CD4-positive, alpha-beta T cell (primary cell): ENCODE measurements at places on chromosomes 7 and 10.

DNA sequence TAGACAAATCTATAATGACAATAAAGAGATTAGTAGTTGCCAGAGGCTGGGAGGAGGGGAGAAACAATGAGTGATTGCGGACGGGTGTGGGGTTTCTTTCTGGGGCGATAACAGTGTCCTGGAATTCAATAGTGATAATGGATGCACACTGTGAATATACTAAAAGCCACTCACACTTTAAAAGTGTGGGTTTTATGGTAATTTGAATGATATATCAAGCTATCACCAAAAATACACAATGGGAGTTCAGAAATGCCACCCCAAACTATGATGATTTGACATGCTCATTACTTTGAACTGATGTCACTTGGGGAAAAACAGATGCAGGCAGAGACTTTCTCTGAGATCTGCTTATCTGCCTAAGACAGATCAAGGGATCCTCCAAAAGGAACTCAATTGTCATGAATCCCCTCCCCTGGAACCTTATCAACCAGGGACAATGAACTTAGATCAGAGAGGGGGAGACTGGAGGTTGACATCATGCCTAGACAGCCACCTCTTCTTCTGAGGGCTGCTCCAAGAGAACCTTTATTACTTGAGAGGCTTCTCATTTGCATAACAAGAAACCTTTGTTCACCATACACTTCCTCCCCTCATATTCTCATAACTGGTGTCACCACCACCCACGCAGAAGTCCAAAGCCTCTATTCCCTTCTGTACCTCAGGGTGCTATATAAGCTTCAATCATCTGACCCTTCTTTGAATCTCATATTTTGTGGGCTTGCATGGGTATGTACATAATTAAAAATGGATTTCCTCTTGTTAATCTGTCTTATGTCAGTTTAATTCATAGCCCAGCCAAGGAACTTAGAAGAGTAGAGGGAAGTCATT, 14.8 kb upstream of the ZC3HAV1 start:
- no peaks in the 10 kb centered on the region for H3K27me3 ChIP-seq
- H3K4me3 ChIP-seq, result no peak overlapping the region
- no peak for DNase-seq
- peaks cover 25% of the 10 kb centered on the region for H3K4me1 ChIP-seq

DNA sequence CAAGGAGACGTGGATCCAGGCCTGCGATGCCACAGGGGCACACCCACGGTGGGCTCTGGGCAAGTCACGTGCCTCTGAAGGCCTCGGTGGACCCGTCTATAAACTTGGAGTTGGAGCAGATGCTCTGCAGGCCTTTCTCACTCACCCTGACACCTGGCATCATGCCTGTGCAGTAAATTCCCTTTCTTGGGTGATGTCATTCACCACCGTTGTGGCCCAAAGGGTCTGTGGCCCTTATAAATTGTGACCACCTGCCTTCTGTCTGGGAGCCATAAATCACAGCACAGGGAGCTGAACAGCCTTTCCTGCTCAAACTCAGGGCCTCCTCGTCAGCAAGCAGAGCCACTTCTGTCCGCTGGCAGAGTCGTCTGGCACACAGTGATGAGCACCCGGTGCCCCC, 52.2 kb downstream of the GPAM start:
- H3K4me3 ChIP-seq, result no peak overlapping the region
- no peak overlapping the region for H3K27ac ChIP-seq
- H3K27me3 ChIP-seq, result no peaks in the 10 kb centered on the region
- no peaks in the 10 kb centered on the region for H3K36me3 ChIP-seq

GRCh38 chr7:30078280-30078679, 50.1 kb downstream of the PLEKHA8 start:
- no peaks in the 10 kb centered on the region for H3K4me1 ChIP-seq
- DNase-seq, result no peak
- H3K27ac ChIP-seq, result no peak overlapping the region
- H3K4me3 ChIP-seq, result no peak overlapping the region
- peaks cover 10% of the 10 kb centered on the region for H3K36me3 ChIP-seq

GRCh38 chr7:27976531-27976930, 204.1 kb downstream of the JAZF1 start:
- peaks cover 14% of the 10 kb centered on the region for H3K4me1 ChIP-seq
- H3K27ac ChIP-seq, result no peak overlapping the region
- no peaks in the 10 kb centered on the region for H3K36me3 ChIP-seq
- H3K4me3 ChIP-seq, result no peak overlapping the region

- no peaks in the 10 kb centered on the region for H3K27me3 ChIP-seq
- H3K4me1 ChIP-seq, result no peaks in the 10 kb centered on the region
- no peaks in the 10 kb centered on the region for H3K36me3 ChIP-seq
- H3K27ac ChIP-seq, result no peak overlapping the region
- no peak for DNase-seq
These were observed 52.9 kb downstream of the CASD1 start for GRCh38 chr7:94562525-94562924.

- H3K4me1 ChIP-seq, result no peaks in the 10 kb centered on the region
- no peaks in the 10 kb centered on the region for H3K27me3 ChIP-seq
- no peaks in the 10 kb centered on the region for H3K36me3 ChIP-seq
These were observed 113.9 kb upstream of the IMMP2L start for GRCh38 chr7:111676167-111676566.

DNA sequence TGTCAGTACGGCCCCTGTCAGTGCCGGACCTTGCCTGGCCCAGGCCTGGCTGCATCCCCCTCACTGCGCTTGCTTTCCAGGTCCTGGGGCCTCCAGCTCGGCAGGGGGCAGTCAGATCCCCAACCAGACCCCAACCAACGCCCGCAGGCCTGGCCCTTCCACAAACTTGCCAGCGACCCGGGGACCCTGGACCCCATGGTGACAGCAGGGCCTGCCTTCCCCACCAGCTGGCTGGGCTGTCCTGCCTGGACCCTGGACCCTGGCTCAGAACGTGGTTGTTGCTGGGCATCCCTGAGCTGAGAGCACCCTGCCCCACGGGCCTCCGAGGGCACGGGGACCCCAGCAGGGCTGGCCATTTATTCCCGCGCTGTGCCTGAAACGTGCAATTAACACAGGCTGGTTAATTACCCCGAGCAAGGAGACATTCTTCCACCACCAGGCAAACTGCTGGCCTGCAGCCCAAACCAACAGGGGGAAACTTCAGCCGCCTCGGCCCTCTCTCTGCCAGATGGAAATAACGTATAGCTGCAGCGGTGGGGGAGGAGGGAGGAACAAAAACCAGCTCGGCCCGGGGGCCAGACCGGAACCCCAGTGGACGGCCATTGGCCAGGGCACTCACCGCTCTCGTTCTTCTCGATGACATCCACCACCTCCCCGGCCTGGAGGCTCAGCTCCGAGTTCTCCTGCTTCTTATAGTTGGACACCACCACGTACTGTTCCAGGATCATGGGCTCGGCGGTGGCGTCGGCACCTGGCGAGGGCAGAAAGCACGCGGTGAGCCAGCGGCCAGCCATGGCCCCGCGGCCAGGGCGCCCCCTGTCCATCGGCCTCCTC, 167.1 kb downstream of the NEURL1 start:
- H3K4me3 ChIP-seq, result peak overlapping the region; percentile 86
- no peaks in the 10 kb centered on the region for H3K27me3 ChIP-seq
- H3K27ac ChIP-seq, result peak overlapping the region; percentile 51

GRCh38 chr10:100998991-100999741, 442 bp upstream of the LZTS2 start:
- DNase-seq, result peak; percentile 69
- peak overlapping the region; percentile 97 for H3K4me3 ChIP-seq
- peaks cover 15% of the 10 kb centered on the region for H3K36me3 ChIP-seq
- peak overlapping the region; percentile 90 for H3K27ac ChIP-seq
- H3K4me1 ChIP-seq, result peaks cover 41% of the 10 kb centered on the region
- no peaks in the 10 kb centered on the region for H3K27me3 ChIP-seq

DNA sequence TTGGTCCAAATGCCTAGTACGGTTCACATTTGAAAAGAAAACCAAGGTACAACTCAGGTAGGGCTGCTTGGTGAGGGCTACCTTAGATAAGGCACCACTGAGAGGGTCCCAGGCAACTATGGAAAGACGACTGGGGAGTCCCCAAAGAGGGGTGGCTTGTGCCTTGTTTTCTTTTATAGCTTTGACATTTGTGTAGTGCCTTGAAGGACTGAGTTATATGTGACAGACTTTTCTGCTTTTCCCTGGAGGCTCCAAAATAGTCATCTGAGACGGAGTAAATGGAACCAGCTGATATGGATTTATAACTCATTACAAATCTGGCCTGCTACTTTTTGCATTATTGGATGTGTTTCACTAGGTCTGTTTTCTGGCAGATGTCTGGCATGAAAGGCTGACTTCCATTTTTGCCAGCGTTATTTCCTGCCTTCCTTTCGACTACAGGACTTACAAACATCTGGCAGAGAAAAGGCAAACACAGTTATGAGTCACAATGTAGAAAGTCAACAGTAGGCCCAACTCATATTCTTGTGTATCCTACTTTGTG, 88.2 kb upstream of the IMMP2L start:
- H3K4me3 ChIP-seq, result no peak overlapping the region
- no peaks in the 10 kb centered on the region for H3K4me1 ChIP-seq
- H3K36me3 ChIP-seq, result no peaks in the 10 kb centered on the region
- no peak for DNase-seq

DNA sequence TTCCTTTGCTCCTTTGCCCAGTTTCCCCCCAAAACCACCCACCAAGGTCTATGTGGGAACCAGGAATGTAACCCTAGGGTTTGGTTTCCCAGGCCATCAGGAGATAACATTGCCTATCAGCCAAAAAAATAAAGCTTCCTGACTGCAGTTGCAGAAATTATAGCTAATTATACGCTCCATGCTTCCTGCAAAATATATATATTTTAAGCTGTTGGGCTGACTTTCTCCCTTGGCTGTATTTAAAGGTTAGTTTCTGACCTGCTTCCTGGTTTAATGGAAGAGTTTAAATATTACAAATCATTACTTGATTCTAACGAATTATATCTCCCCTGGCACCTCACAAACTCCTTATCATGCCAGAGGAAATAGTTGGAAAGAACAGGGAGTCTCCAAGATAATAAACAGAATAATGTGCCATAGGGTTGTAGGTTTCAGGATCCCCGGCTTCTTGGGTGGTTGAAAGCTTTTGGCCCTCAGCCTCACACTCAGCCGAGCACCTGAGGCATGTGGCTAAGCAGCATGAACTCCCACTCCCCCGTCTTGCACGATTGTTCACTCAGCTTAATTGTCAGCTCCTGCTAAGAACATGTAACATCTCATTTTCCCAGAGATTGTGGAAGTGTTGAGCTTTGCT, 79.9 kb downstream of the FZD1 start:
- no peaks in the 10 kb centered on the region for H3K36me3 ChIP-seq
- H3K27ac ChIP-seq, result no peak overlapping the region
- no peak overlapping the region for H3K4me3 ChIP-seq
- no peaks in the 10 kb centered on the region for H3K4me1 ChIP-seq
- no peaks in the 10 kb centered on the region for H3K27me3 ChIP-seq

GRCh38 chr10:3933733-3934132, 148.7 kb upstream of the KLF6 start:
- H3K27me3 ChIP-seq, result no peaks in the 10 kb centered on the region
- H3K27ac ChIP-seq, result no peak overlapping the region
- H3K4me3 ChIP-seq, result no peak overlapping the region
- no peak for DNase-seq

- no peaks in the 10 kb centered on the region for H3K36me3 ChIP-seq
- H3K27ac ChIP-seq, result no peak overlapping the region
- no peak for DNase-seq
- H3K27me3 ChIP-seq, result no peaks in the 10 kb centered on the region
These were observed 12.1 kb upstream of the MRPS17 start for GRCh38 chr7:55939514-55940123.

DNA sequence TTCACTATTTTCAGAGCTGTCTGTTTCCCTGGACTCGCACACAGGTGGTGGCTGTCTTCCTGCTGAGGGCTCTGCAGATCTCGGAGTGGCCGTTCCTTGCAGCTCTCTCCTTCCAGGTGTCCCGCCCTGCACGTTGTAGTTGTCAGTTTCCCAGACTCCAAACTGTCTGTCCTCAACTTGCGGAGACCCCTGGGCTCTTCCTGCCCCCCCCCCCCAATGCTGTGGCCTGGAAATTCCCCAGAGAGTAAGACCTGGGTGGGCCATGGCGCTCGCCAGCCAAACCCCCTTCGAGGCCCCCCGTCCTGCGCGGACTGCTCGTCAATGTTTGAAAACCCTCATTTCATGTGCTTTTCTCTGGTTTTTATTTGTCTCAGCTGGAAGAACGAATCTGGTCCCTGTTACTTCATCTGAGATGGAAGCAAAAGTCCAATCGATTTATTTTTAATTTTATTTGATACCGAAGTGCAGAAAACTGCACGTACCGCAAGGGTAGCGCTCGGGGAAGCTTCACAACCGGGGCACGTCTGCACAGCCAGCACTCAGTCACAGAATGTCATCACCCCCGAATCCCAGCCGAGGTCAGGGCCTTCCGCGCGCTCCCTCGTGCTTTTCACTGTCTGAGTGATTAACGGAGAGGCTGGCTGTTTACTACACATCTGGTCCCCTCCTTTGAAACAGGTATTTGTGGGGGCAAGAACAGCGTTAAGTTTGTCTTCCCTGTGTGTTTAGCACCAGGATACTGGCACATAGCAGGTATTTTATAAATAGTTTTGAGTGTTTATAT, 46.4 kb upstream of the NKX6-2 start:
- H3K4me1 ChIP-seq, result peaks cover 7% of the 10 kb centered on the region
- no peak for DNase-seq
- H3K27me3 ChIP-seq, result peaks cover 14% of the 10 kb centered on the region
- H3K36me3 ChIP-seq, result no peaks in the 10 kb centered on the region
- H3K27ac ChIP-seq, result no peak overlapping the region

GRCh38 chr10:74227697-74228424, 76.8 kb downstream of the ADK start:
- H3K27ac ChIP-seq, result peak overlapping the region; percentile 71
- H3K36me3 ChIP-seq, result no peaks in the 10 kb centered on the region
- H3K27me3 ChIP-seq, result no peaks in the 10 kb centered on the region
- peaks cover 12% of the 10 kb centered on the region for H3K4me1 ChIP-seq

- DNase-seq, result no peak
- H3K4me3 ChIP-seq, result peak overlapping the region; percentile 73
- no peaks in the 10 kb centered on the region for H3K36me3 ChIP-seq
- no peak overlapping the region for H3K27ac ChIP-seq
- no peaks in the 10 kb centered on the region for H3K27me3 ChIP-seq
These were observed 986 bp upstream of the PPP2R2D start for GRCh38 chr10:131899695-131900349.

- H3K4me1 ChIP-seq, result peaks cover 3% of the 10 kb centered on the region
- DNase-seq, result no peak
- no peak overlapping the region for H3K27ac ChIP-seq
- no peak overlapping the region for H3K4me3 ChIP-seq
- no peaks in the 10 kb centered on the region for H3K27me3 ChIP-seq
- no peaks in the 10 kb centered on the region for H3K36me3 ChIP-seq
These were observed 41.7 kb downstream of the FAS start for GRCh38 chr10:89032141-89032891.

- H3K27ac ChIP-seq, result no peak overlapping the region
- H3K4me3 ChIP-seq, result no peak overlapping the region
- H3K4me1 ChIP-seq, result peaks cover 22% of the 10 kb centered on the region
- DNase-seq, result no peak
- no peaks in the 10 kb centered on the region for H3K27me3 ChIP-seq
- no peaks in the 10 kb centered on the region for H3K36me3 ChIP-seq
These were observed 184.2 kb downstream of the STK31 start for GRCh38 chr7:23893942-23894891.
